Esophagus muscularis mucosa (tissue), 4 donors: ENCODE measurements at places on chromosomes 5 and 9. TPM values are rescaled to one million over a fixed set of nuclear protein-coding genes. Genes with fewer than 3 reads are reported as not detected.

Gene HTR4
- total RNA-seq = not detected

DNA sequence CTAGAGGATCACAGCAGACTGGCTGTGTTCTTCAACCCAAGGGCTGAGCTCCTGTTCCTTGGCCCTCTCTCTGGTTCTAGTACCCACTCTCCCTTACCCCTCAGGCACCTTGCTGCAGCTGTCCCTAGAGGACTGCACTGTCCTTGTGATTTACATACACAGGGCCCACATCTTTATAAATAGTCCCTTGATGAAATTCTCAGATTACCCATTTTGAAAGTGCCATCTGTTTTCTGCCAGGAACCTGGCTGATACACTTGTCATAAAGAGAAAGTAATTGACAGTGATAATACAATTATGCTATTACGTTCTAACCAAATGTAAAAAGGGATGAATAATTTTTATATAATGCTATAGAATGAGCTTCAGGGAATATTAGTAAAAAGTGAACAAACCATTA is 16.5 kb upstream of the SPARC start:
- DNase-seq = no peak

DNA sequence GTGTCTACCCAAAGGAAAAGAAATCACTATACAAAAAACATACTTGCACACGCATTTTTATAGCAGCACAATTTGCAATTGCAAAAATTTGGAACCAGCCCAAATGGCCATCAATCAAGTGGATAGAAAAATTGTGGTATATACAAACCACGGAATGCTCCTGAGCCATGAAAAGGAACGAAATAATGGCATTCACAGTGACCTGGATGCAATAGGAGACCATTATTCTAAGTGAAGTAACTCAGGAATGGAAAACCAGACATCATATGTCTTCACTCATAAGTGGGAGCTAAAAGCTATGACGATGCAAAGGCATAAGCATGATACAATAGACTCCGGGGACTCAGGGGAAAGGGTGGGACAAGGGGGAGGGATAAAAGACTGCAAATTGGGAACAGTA is 78.4 kb downstream of the ENC1 start:
- DNase-seq = no peak

GRCh38 chr5:119079318-119079921 is 8.5 kb downstream of the DMXL1 start:
- no peak for DNase-seq

GRCh38 chr5:8349855-8350254 is 480.9 kb downstream of the MTRR start:
- no peak for DNase-seq

GRCh38 chr5:109192555-109193281 is 217.1 kb downstream of the PJA2 start:
- DNase-seq = no peak

DNA sequence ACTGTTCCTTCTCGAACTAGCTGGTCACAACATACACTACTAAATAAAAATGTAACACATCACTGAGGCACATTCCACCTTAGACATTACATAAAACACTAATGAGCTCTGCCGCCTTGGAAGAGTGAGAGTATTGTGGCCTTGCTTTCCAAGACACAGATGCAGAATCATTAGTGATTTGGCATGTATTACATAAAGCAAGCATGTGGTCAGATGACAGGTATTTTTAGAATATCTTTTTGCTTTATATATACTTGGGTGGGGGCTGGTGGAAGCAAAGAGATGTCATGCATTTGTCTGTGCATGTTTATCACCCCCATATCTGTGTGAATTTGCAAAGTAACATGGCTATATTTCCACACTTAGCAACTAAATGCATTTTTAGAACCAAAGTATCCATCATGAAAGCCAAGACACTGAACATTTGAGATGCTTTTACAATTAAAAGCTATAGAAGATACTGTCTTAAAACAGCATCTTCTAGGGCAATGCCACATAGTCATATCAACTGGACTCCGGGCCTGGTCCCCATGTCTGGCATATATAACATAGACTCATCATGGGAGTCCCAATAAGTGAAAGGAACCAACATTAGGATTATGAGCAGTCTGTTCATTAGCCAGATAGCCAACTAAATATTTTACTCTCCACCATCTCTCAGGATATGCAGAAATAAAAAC is 213.5 kb downstream of the MEF2C start:
- DNase-seq = no peak

Gene PPP1R2B
- not detected for total RNA-seq

DNA sequence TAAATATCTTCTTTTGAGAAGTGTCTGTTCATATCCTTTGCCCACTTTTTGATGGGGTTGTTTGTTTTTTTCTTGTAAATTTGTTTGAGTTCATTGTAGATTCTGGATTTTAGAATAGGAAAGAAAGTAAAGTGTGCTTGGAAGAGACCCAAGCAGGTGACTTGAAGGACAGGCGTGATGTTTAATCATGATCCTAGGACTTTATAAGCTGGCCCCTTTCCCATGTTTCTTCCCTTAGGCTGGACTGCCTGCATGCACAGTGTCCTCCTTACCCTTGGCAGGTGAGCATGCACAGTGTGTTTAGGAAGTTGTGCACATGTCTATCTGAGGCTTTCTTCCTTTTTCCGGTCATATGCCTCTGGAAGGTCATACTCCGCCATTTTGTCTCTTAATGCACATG is 61.3 kb downstream of the ISOC1 start:
- DNase-seq = no peak

DNA sequence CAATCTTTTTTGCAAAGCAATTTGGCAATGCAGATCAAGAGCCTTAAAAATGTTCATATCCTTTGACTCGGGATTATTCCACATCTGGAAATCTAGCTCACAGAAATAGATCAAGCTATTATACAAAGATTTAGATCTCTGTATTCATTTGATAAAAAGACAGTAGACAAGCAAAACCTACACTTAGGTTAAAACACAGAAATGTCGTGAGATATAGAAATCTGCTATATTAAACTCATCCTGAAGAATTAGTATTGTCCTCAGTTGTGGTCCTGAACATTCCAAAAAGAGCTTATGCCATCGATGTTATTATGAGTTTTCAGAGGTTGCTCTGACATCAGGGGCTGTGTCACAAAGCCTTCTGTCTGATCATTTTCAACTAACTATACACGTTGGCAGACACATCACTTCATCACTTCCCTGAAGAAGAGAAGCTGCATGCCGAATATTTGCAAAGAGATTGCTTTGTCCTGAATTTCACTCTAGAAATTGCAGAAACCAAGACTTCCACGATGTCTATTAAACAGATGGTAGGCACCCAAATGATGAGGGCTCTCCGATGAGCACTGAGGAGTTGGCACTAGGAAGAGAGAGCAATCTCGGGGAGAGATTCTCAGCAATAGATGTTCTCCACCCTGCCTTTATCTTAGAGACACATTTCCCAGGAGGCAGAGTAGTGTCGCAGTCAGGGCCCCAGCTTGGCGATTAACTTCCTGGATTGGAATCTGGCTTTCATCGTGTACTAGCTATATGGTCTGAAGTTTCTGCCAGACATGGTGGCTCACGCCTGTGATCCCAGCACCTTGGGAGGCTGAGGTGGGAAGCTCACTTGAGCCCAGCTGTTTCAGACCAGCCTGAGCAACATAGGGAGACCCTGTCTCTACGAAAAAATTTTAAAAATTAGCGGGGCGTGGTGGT is 1.9 kb upstream of the UBTD2 start:
- peak; percentile 53 for DNase-seq

Gene SLC46A2
- not detected for total RNA-seq

Gene OR13F1
- total RNA-seq = not detected

- DNase-seq = no peak
Measured at GRCh38 chr5:33474931-33475499, 34.2 kb downstream of the TARS1 start.

Gene MEIKIN
- total RNA-seq = not detected

Gene CHSY3
- 1.6 TPM for total RNA-seq
